ENCODE measurements at places on chromosomes 2 and 18.

- DNase-seq, result no peak
Observed at GRCh38 chr18:58255701-58256311, 211.8 kb downstream of the NEDD4L start.

DNA sequence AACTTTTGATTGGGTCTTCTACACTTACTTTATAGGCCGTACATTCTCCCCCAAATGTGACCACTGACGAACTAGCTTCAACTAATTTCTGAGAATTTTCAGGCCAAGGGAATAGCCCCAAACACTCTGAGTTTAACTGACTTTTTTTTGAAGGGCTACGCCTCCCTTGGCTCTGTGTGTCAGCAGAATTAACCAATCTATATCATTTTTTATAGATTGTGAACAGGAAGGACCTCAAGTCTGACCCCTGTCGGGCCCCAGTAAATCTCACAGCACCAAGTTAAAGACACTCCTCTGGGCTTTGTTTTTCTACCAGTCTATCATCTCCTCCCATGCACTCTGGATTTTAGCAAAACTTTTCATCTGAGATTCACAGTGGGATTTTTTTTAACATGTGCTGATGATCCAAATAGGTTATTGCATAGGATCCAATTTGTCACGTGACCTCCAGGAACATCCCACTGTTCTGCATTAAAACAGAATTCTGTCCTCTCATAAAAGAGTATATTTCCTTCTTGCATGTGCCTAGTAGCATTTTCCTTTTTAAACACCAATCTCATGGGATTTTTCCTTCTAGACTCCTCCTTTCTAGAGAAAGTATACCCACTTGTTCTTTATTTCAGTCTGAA is 307.1 kb downstream of the OSR1 start:
- no peak for DNase-seq

- DNase-seq, result no peak
Observed at GRCh38 chr2:64587561-64587960, 63.4 kb downstream of the AFTPH start.

GRCh38 chr18:9642799-9643462 is 28.6 kb upstream of the PPP4R1 start:
- no peak for DNase-seq

DNA sequence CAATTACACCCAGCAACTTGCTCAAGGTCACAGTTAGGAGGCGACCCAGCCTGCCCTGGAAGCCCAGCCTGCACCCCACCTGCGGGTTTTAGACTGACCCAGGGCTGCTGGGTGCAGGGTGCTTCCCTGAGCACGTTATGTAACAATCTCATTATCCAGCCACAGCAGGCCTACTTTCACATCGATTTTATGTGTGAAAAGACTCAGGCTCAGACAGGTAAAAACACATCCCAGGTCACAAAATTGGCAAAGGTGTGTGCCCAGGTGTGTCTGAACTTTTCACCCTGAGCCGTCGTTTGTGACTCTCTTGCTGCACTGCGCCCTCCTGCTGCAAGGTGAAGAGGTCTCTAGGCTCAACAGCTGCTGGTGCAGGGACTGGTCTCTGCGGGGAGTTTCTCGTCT is 668.2 kb upstream of the HS6ST1 start:
- no peak for DNase-seq
